Foreskin melanocyte (primary cell): ENCODE measurements at places on chromosomes 6 and 20.

DNA sequence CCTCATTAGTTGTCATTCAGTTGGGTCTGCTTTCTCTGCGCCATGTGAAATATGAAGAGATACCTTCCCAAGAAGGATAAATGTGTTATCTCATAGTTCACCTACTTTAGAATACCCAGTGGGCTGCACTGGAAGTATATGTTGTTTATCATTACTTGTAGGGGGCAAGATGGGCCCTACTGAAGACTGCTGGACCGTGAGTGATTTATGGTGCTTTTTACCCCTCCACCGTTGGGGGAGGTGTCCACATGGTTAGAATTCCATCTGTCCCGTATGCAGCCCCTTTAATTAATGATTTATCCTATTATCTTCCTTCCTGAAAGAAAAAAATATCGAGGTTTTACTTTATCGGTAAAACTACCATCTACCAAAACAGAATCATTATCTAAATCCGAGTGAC is 97.0 kb downstream of the TSHZ2 start:
- DNase-seq: no peak

- no peak for DNase-seq
These were observed 136.0 kb upstream of the TOP1 start for GRCh38 chr20:40892642-40893041.

DNA sequence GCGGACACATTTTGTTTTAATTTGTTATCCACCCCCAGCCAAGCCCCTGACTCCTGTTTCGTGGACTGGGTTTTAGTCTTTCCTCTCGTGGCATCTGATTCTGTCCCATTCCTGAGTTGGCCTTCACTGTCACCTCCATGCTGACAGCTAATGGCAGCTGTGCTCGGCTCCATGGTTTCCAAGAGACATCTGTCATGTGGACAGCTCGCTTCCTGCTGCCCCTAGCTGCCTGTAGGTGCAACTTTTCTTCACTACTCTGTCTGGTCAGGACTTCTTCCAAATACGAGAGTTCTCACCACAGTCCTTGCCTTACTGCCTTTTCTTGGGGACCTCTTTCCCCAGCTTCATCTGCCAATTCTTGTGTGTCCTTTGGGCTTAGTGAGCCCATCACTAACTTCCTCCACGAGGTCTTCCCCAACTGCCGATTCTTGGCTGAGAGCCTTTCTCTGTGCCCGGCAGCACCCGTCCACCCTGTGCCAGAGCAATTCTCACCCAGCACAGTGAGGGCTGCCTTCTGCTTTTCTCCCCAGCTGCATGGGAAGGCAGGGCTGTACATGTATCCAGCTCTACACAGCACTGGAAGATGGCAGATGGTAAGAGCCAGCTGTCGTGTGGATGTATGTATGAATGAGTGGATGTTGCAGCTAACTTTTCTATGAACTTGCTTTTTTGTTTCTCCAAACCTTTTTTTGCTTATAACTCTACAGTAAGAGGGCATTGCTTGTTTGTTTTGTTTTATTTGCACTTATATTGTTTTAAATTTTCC is 140.4 kb downstream of the F13A1 start:
- DNase-seq: no peak

DNA sequence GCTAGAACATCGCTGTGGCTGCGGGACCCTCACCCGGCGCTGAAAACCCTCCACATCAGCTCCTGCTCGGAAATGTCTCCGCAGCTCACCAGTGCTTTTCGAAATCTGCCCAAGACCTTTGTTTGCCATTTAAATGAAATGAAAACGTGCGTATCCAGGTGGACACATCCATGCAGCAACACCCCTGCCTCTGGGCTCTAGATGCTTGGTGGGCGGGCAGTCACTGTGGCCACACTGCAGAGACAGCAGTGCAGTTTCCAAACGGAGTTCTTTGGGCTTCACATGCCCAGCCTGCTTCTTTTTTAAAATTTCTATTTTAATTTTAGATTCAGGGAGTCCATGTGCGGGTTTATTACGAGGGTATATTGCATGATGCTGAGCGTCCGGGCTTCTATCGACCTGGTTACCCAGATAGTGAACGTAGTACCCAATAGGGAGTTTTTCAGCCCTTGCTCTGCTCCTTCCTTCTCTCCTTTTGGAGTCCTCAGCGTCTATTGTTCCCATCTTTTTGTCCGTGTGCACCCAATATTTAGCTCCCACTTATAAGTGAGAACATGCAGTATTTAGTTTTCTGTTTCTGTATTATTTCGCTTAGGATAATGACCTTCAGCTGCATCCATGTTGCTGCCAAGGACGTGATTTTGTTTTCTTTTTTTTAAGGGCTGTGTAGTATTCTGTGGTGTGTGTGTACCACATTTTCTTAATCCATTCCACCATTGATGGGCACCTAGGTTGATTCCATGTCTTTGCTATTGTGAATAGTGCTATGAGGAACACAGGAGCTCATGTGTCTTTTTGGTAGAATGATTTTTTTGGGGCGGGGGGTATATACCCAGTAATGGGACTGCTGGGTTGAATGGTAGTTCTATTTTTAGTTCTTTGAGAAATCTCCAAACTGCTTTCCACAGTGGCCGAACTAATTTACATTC is 4.8 kb upstream of the TUBB2B start:
- DNase-seq: no peak

DNA sequence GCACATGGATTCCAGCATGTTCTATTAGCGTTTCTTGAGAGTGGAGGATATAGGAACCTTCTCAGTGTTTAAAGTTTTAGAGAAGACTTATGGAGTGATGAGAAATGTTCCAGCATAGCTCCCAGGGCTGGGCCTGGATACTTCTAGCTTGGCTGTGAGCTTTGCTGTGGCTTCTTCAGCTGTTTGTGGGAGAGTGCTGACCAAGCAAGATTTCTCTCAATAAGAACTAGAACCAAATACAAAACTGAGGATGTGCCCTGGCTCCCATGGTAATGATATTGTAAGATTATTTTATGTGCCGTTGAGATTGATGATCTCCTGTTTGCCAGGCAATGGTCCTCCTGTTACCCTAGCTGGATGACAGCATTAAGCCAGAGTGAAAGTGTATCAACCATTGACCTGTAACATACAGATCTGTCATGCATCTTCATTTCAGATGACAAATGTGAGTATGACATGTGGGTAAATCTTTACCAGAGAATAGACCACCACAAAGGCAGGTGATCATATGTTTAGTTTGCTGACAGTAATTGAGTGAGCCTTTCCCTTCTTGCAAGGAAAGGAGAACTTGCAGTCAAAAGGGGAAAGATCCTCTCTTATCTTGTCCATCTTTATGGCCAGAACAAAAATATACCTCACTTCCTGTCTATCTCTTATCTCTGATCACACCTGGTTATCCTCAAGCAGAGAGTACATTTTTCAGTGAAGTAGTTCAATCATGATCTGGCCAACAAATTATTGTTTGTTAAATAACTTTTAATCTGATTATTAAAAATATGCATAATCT is 180.1 kb downstream of the SLC24A3 start:
- DNase-seq: no peak
